Activated CD8-positive, alpha-beta memory T cell treated with anti-CD3 and anti-CD28 coated beads, Interleukin-2, amount 50 U/mL, for 4 hours (primary cell): ENCODE measurements at places on chromosomes 2 and 18.

GRCh38 chr2:238087211-238087610, 12.9 kb upstream of the ESPNL start:
- no peak for DNase-seq

DNA sequence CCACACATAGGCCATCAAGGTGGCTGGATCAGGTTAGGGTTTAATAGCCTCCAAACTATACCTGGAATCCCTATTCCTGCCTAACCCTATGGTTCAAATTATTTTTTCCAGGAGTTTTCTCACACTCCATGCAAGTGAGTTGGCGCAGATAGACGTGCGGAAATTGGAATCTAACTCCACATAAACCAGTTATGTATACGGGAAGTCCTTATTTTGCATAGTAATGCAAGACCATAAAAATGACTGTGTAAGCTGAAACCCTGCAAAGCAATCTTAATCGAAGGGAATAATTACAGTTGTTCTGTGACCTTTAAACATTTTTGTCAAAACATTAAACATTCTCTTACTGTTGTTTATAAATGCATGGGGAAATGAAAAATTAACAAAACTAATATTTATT, 200.1 kb upstream of the SIX2 start:
- DNase-seq, result no peak

- no peak for DNase-seq
Observed at GRCh38 chr2:228140934-228141528, 40.5 kb downstream of the SPHKAP start.

DNA sequence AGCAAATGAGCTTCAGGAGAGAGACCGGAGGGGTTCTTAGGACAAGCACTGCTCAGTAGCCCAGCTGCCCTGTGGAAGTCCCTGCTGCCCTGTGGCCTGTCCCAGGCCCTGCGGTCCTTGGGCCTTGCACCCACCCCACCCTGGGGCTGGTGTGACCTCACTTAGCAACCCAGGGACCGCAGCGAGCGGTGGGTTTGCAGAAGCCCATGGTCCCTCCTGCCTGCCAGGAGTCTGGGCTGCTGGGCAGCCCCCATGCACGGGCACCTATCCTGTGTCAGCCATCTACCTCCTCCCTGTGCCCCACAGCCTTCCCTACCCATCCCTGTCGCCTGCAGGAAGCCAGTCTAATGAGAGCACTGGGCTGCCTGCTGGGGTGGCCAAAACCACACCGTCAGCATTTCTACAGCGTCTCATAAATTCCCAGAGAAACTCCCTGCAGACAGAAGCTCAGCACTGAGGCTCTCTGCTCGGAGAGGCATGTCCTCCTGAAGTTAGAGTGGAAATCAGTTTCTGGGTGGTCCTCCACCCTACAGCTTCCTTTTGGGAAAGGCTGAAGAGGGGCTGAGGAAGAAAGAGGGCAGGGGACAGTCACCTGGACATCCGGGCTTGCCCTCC, 231.1 kb upstream of the HS6ST1 start:
- DNase-seq, result no peak

DNA sequence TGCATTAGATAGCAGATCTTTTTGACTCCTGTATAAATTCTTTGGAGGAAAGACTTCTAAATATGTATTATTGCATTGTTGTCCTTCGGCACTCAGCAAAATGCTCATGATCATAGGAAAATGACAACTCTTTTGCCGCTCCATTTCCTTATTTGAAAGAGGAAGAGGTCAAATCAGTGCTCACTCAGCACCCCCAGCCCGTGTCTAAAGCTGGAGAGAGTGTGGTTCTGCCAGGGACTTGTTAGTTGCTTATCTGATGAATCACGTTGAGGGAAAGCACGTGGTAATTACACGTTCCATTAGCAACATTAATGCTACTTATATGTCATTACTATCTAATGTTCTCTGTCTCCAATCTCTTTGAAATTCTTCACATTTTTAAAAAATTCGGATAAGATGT, 46.0 kb upstream of the MBP start:
- DNase-seq, result no peak

GRCh38 chr2:84653302-84653701, 137.0 kb downstream of the DNAH6 start:
- DNase-seq, result no peak

- DNase-seq, result no peak
Observed at GRCh38 chr2:31534636-31535035, 46.1 kb downstream of the SRD5A2 start.
